Suppressor macrophage treated with lipopolysaccharide for 4 hours (primary cell): ENCODE measurements at places on chromosomes 13 and 19.

GRCh38 chr19:10921199-10921909, 7.1 kb downstream of the YIPF2 start:
- no peak for DNase-seq

GRCh38 chr19:11164879-11165406, 9.4 kb upstream of the SPC24 start:
- no peak for DNase-seq

DNA sequence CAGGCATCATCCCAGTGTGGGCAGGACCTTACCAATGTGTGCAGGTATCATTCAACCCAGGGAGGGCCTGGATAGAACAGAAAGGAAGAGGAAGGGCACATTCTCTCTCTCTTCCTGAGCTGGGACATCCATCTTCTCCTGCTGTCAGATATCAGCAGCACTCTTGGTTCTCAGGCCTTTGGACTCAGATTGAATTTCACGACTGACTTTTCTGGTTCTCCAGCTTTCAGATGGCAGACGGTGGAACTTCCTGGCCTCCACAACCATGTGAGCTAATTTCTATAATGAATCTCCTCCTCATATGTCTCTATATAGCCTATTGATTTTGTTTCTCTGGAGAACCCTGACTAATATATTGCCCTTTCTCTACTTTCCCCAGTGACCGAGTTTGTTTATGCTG, 77.3 kb downstream of the OLFM4 start:
- DNase-seq = no peak

GRCh38 chr19:18102916-18103542, 5.5 kb downstream of the MAST3 start:
- DNase-seq = no peak

DNA sequence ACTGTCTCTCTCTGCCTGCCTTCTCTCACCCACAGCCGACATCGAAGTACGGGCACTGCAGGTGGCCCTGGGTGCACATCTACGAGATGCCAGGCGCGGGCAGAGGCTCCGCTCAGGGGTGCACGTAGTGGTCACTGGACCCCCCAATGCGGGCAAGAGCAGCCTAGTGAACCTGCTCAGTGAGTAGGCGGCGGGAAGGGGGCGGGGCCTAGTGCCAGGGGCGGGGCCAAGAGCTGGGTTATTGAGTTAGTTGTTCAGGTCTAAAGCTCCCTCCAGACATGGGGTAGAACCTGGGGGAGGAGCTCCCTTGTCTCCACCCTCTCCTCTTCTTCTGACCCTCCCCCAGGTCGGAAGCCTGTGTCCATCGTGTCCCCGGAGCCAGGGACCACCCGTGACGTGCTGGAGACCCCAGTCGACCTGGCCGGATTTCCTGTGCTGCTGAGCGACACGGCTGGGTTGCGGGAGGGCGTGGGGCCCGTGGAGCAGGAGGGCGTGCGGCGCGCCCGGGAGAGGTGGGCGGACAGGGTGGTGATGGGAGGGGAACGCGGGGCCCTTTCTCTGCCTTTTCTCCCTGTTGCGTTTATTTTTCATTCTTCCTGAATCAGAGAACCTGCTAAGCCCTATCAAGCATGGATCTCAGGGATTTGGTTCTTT, 1.9 kb downstream of the GTPBP3 start:
- no peak for DNase-seq

DNA sequence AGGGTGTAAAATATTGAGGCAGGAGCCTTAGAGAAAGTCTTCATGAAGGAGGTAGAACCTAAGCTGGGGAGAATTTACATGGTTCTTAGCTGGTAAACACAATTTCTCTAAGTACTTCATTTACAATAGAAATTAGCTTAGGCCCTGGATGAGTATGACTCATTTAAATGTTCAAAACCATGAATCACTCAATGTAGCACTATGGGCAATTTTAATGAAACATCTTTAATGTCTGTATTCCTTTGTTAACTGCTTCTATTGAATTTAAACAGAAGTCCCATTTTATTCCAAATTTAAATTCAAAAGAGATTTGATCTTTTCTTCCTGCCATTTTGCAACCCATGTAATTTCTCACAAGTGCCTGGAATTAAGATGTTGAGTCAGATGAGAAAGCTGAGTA, 252.1 kb downstream of the RFC3 start:
- no peak for DNase-seq

- no peak for DNase-seq
These were observed 710.5 kb downstream of the DACH1 start for GRCh38 chr13:71156550-71156949.

DNA sequence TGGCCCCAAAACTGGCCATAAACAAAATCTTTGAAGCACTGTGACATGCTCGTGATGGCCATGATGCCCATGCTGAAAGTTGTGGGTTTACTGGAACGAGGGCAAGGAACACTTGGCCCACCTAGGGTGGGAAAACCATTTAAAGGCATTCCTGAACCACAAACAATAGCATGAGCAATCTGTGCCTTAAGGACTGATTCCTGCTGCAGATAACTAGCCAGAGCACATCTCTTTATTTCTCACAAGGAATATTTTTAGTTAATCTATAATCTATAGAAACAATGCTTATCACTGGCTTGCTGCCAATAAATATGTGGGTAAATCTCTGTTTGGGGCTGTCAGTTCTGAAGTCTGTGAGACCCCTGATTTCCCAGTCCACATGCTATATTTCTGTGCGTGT, 10.3 kb upstream of the ZNF726 start:
- no peak for DNase-seq

- DNase-seq = no peak
These were observed 231.2 kb downstream of the NHLRC3 start for GRCh38 chr13:39269411-39269810.
